ENCODE measurements at places on chromosomes 5 and 9. TPM values are rescaled to one million over a fixed set of nuclear protein-coding genes. Genes with fewer than 3 reads are reported as not detected.

DNA sequence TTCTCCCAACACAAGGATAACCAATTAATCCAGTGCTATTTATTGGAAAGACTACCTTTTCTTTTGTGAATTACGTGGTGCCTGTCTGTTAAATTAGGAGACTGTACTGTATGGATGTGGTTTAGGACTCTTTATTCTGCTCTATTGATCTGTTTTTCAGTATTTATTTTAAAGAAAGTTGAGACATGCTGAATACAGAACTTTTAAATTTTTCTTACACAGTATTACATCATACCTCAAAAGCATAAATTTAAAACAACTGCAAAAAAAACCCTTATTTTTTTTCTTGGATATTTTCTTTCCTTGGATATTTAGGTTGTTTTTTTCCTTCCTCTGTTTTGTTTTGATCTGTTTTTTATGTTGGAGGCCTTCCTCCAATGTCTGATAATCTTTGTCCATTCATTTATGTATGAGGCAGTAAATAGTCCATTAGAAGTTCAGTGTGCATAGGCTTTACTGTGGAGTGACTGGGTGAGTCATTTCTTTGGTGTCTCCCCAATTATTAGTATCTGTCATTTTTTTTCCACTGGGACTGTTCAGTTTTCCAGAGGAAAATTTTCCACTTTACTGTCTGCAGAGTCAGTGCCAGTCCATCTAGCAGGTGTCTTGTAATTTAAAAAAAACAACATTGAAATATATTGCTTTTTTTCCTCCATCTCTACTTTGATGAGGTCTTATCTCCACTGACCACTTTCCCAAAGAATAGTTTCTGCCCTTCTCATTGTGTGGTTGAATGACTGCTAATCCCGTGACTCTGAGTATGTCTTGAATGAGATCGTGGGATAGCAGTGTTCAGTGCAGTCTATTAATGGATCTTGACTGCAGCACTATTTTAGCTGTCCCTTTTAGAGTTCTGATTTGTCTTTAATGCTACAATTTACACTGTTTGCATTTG lies 15.2 kb downstream of the CYSTM1 start:
- H3K4me1 ChIP-seq: peaks cover 24% of the 10 kb centered on the region
- DNase-seq: no peak
- H3K4me3 ChIP-seq: no peak overlapping the region
- no peaks in the 10 kb centered on the region for H3K27me3 ChIP-seq

DNA sequence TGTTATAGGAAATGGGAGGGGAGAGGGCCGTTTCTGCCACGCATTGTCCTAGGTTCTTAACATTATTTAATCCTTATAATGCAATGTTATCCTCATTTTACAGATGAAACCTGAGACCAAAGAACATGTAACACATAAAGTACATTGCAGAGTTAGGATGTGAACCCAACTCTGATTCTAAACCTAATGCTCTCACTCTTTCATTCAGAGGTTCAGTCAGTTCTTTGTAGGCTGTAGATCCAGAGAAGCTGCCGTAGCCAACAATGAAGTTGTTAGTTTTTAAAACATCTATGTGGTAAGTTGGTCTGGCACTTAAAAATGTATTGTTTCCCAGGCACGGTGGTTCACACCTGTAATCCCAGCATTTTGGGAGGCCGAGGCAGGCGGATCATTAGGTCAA lies 10.5 kb upstream of the PSMD5 start:
- no peaks in the 10 kb centered on the region for H3K27me3 ChIP-seq
- no peak overlapping the region for H3K4me3 ChIP-seq
- DNase-seq: no peak
- peaks cover 9% of the 10 kb centered on the region for H3K36me3 ChIP-seq

DNA sequence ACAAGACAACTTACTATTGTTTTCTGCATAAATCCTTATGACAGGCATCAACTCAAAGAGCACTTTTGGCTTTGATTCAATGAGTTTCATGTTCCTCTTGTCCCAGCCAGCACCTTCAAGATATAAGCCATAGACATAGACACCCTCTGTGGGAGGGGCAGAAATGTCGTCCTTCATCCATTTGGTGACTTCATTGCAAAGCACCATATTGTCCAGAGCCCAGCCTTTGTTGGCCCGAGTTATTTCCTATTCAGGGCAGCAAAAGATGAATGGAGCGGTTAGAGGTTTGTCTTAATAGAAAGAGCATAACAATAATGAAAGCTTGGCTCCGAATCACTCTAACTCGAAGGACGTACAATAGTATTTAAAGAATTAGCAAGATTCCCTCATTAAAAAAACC lies 243.9 kb downstream of the DNAH5 start:
- H3K36me3 ChIP-seq: no peaks in the 10 kb centered on the region
- no peak overlapping the region for H3K4me3 ChIP-seq
- H3K4me1 ChIP-seq: no peaks in the 10 kb centered on the region
- H3K27me3 ChIP-seq: peaks cover 10% of the 10 kb centered on the region

DNA sequence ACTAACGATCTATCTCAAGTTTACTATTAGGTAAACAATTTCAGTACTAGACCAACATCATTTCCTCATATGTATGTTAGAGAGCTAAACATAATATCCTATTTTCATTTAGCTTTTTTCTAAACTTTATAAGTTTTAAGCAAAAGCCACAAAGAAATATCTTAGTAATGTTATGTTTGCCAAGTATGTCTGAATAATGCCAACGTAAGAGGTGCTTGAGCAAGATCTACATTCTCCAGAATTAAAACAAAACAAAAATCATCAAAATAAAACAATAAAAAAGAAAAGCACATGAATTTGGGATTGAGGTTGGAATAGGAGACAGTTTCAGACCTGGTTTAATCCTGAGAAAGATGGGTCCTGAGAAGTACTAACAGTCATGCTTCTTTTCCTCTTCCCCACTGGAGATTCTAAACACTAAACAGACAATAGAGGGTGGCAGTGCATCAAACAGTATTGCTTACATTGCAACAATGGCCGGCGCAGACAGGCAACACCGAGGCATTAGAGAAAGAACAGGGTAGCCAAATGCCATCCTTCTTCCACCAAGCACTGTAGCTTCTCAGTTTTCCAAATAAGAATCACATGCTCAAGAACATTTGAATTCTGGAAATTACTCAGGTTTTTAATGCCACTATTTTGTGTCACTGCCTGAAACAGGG lies 33.6 kb downstream of the CSNK1A1 start:
- peaks cover 13% of the 10 kb centered on the region for H3K36me3 ChIP-seq
- no peak for DNase-seq
- H3K27me3 ChIP-seq: no peaks in the 10 kb centered on the region
- H3K27ac ChIP-seq: peak overlapping the region; percentile 73

DNA sequence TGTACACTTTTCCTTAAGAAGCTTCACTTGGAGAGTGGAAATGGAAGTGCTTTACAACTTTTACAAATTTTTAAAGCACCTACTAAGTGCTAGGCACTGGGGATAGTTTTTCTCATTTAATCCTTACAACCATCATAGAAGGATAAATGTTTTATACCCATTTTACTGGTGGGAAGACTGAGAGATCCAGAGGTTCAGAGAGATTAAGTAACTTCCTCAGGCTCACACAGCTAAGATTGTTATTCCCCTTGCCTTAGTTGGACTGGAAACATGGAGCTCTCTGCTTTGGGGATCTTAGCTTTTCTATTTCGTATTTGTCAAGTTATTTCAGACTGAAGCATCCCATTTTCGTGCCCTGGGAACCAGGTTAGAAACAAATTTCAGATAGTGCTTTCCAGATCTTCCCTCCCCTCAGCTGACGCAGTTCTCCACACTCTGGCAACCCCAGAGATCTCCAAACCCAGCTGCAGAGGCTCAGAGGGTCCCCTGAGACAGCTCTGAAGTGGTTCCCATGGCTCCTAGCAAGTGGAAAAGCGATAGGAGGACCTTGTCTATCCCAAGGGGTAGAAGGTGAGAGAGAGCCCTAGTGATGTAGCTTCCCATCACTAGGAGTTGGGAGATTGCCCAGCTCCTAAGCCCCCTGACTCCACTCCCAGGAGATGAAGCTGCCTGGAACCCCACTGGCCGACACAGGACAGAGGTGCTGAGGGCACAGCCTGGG lies 16.2 kb upstream of the GABBR2 start:
- H3K4me1 ChIP-seq: no peaks in the 10 kb centered on the region
- peaks cover 41% of the 10 kb centered on the region for H3K27me3 ChIP-seq
- H3K27ac ChIP-seq: no peak overlapping the region

GRCh38 chr9:123952641-123953495 lies 22.9 kb upstream of the DENND1A start:
- DNase-seq: no peak
- H3K4me3 ChIP-seq: no peak overlapping the region
- H3K36me3 ChIP-seq: peaks cover 4% of the 10 kb centered on the region
- no peaks in the 10 kb centered on the region for H3K4me1 ChIP-seq

- peaks cover 24% of the 10 kb centered on the region for H3K27me3 ChIP-seq
- no peaks in the 10 kb centered on the region for H3K36me3 ChIP-seq
- H3K27ac ChIP-seq: no peak overlapping the region
These were observed 624 bp upstream of the RETREG1 start for GRCh38 chr5:16617274-16617968.

The OLFM1 gene
- total RNA-seq: 1.2 TPM

The IL7R gene
- 0.50 TPM for total RNA-seq

The CCL27 gene
- not detected for total RNA-seq

The DMRT1 gene
- not detected for total RNA-seq

The DMRT2 gene
- total RNA-seq: not detected

The KCNV2 gene
- not detected for total RNA-seq

The SHROOM1 gene
- total RNA-seq: 7.6 TPM

The CDC14B gene
- 15.5 TPM for total RNA-seq

The NKD2 gene
- not detected for total RNA-seq

The NANS gene
- 53.2 TPM for total RNA-seq

Data from chondrocyte (in vitro differentiated cells).